ENCODE measurements at places on chromosomes 6 and 20.

DNA sequence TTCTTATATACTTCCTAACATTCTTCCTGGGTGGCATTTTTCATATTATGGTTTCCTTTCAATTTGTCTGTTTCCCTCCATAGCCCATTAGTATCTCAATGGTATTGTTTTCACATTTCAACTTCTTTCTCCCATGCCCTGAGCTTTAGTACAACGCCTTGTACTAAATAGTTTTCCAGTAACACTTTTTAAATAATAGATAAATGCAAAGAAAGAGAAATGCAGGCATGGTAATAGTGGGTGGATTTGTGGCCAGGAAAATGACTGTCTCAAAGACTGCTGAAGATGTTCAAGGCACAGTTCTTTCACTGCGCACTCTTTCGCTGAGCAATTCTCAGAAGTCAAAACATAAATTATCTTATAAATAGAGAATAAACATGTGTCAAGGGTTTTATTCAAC is 145.1 kb downstream of the LCA5 start:
- no peak for DNase-seq

- no peak for DNase-seq
Measured at GRCh38 chr6:160435935-160436334, 87.8 kb downstream of the SLC22A3 start.

DNA sequence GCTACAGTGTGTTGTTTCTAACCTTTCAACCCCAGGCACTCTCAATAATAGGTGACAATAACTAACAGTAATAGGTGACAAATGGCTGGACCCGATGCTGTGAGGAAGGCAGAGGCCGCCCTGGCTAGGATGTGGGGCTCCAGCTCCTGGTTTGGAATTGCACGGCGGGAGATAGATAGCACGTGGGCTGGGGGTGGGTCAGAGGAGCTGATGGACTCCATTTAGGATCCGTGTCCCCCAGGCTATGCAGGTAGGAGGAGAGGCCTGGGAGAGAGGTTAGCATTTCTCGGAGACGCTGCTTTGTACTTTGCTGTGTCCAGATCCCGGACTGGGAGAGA is 61.4 kb downstream of the EZR start:
- DNase-seq: no peak

DNA sequence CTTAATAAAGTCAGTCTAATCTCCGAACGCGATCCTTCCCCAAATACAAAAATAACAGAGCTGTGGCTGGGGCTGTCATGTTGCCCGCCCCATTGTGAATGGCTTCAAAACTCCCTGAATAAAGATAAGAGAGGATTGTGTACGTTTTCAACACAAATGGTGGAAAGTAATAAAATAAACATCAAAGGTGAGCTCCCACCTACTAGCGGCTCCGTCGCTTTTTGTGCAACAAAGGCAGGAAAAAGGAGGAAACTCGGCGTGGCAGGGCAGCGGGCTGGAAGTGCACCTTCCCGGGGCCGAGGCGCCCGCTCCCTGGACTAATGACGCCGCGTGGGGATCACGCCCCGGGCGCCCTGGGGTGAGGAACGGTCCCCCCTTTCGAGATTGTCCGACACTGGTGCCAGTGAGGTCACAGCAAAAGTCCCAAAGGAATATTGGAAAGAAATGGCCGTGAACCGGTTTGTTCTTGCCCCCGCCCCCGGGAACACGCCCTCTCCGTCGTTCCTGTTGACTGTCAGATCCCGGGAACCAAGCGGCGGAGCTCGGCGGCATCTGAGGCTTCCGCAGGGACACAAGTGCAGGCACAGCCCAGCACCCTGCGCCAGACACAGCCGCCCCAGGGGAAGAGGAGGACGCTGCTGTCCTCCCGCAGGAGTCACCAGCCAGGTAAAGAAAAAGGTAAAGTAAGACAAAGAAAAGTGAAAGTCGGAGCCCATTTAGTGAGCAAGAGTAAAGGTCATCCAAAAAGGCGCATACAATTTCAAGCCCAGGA is 1.1 kb upstream of the FOXQ1 start:
- DNase-seq: peak; percentile 64

- peak; percentile 49 for DNase-seq
Measured at GRCh38 chr6:56806368-56806767, 148.5 kb upstream of the BEND6 start.

DNA sequence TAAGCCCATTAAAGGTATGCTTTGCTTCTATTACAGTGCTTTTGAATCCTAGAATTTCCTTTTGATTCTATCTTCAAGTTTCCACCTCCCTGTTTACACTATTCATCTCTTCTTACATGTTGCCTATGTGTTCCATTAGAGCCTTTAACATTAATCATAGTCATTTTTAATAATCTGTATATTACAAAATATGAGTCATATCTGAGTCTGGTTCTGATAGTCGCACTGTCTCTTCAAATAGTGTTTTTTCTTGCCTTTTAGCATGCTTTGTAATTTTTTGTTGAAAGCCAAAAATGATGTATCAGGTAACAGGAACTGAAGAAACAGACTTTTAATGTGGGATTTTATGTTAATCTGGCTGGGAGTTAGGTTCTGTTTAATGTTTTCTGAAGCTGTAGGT is 68.4 kb downstream of the DNAAF9 start:
- no peak for DNase-seq

DNA sequence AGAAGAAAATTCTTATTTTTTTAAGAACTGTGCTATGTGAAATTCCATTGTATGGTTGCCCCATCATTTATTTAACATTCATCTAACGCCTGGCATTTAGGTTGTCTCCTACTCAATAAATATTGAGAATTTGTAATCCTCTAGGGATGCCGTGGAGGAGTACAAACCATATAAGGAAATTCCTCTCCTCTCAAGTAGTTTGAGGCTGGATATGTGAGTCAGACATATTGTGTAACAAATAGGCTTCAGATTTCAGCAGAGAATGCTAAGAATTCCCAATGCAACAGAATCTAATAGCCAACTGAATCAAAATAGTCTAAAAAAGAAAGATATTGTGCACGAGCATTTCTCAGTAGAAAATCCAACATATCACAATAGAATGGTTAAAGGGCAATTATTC is 174.7 kb downstream of the OTOR start:
- no peak for DNase-seq

DNA sequence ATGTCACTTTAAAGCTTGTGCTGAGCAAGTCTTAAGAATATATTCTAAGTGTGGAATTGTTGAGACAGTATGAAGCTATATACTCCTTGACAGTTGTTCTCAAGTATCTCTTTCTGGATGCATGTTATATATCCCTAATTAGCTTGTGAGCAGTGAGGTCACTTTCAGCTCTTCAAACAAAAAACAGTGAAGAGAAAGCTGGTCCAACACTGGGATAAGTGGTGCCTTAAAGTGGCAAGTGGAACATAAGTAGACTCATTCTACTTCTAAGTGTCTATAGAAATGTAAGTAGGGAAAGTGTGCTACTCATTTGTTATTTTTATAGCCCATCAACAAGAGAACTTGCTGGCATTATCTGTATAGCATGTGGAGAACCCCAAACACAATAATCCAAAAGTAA is 133.1 kb upstream of the BACH2 start:
- DNase-seq: no peak

DNA sequence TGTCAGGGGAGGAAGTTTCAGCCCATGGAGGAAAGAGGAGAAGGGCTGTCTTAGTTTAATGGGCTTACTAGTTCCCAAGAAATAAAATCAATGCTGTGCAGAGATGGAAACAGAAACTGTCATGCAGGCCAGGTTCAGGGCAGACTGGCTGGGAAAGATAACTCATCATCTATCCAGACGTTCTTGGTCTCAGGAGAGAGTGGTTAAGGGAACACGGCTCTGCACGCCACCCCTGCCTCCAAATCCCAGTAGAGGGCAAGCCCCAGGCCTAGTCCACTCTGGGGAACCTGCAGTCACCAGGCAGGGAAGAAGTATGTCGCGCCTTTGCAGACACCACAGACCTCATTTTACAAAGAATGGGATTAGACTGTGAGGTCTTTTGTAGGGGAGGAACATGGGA is 12.5 kb downstream of the ALDH8A1 start:
- no peak for DNase-seq

DNA sequence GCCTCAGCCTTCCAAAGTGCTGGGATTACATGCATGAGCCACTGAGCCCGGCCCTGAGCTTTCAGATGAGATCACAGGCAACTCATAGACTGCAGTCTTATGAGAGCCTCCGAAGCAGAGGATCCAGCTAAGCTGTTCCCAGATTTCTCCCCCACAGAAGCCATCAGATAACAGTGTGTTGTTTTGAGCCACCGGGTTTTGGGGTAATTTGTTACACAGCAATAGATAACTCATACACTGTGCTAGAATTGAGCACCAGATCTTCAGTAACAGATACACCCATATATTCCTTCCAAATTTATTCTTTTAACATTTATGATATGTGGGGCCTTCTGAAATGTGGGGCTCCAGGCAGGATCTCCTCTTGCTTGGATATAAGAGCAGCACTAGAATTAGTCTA is 19.0 kb upstream of the ZBTB22 start:
- no peak for DNase-seq

DNA sequence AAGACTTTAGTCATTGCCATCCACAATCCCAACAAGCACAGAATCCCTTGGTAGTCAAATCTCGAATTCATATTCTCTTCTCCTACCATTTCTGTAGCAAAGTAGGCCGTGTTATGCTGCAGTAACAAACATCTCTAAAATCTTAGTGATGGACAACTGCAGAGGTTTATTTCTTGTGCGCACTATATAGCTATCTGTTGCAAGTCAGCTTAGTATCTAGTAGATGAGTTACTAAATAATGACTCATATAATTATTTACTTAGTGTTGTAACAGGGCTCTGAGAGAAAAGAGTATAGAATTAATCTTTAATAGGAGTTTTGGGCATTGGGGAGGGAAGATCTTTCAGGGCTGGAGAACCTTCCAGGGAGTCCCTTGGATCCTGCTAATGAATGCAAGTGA is 73.3 kb downstream of the CAP2 start:
- DNase-seq: no peak
